Activated T-helper 2 cell treated with anti-CD3 and anti-CD28 coated beads, Interferon-gamma antibody, Interleukin-2, Interleukin-4, amounts not matched to agents 10 μg/mL and 5 μg/mL and 100 μg/mL, durations not matched to agents 14 hours and 24 hours and 36 hours (primary cell): ENCODE measurements at places on chromosomes 13 and 19. TPM values are rescaled to one million over a fixed set of nuclear protein-coding genes. Genes with fewer than 3 reads are reported as not detected.

The MEDAG gene
- total RNA-seq: not detected in 2 replicates

The ZNF229 gene
- 0.25 TPM in 1 of 2 replicates, not detected in the other for total RNA-seq

The TNNT1 gene
- total RNA-seq: 0.27 and 1.3 TPM in 2 replicates

The ABCA7 gene
- 17.2 and 19.6 TPM in 2 replicates for total RNA-seq

DNA sequence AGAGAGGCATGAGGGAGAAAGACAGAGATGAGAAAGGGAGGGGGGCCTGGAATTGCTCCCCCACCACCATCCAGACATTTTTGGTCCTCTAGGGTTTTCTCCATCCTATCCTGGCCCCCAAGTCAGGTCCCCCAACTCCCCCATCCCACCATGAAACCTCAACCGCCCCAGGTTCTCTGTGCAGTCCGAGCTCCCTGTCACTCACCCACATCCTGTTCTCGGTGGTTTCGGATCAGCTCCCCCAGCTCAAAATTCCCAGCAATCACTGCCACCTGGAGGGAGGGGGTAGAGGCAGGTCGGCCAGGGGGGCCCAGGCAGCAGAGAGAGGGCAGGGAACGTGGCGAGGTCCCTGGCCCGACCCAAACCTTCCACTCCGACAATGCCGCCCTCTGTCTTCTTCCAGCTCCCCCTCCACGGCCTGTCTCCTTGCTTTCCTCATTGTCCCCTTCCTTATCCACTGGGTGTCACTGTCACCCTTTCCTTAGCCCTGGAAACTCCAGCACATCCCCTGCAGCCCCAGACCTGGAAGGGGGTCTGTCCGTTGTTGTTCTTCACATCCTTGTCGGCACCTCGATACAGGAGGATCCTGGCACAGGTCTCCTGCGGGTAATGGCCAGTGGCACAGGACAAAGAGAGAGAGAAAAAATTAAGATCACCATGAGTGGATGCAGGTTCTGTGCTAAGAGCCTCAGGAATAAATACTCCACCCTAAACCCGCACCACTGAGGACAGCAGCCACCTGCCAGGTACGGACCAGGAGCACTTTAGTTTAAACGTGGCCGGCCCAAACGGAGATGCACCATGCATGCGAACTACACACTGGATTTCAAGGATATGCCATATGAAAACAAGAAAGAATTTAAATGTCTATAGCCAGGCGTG, 15.4 kb downstream of the SHANK1 start:
- DNase-seq: no peak

DNA sequence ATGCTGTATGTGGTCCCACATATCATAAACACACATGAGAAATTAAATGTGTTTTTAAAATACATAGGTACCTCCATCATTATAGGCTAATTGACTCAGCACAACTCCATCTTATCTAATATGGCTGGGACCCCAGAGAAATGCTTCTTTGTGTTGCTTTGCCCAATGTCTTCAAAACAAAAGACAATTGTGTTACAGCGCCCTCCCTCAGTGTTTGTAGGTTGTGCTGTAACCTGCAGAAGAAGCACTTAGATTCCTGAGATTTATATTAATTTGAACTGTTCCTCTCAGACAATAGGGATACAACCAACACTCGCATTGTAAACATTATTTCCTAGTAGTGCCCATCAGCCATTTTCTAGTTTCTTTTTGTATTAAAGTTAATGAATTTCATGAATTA, 303.4 kb downstream of the MZT1 start:
- DNase-seq: no peak
